ENCODE measurements at places on chromosomes 1 and 21. TPM values are rescaled to one million over a fixed set of nuclear protein-coding genes. Genes with fewer than 3 reads are reported as not detected.

Gene HMGCS2
- total RNA-seq, result 0.20 TPM

Gene PEX10
- 27.9 TPM for total RNA-seq

Gene TCP10L
- 0.07 TPM for total RNA-seq

- no peak for DNase-seq
Measured at GRCh38 chr1:66778969-66779368, 22.1 kb downstream of the INSL5 start.

DNA sequence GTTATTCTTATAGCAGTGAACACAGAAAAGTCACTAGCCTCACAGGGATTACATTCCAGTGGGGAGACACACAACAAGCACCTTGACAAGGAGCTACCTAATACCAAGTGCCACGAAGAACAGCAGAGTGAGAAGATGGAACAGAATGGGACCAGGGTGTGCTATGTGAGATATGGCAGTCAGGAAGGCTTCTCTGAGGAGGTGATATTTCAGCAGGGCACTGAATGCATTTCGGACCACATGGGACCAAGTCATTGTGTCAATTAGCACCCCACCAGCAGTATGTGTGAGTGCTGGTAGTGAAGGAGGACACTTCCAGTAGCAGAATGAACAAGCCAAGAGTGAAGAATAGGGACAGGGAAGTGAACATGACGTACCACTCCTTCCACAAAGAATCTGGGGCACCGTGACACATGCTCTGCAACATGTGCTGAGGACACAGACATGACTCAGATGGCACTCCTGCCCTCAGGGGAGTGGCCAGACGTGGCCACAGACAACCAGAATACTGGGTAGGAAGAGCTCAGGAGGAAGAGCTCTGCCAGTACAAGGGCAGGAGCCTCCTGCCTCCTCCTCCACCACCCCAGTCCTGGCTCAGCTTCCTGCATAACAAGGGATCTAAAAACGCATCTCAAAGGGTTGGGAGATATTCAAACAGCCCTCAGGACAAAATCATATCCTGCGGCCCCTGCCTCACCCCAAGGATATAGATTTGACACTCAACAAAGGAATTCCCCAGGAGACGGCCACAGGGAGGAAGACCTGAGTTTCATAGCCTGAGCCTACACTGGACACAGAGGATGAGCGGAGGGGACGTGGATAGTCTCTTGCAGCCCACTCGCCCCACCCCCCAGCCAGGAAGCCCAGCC is 102.5 kb downstream of the TRABD2B start:
- DNase-seq, result no peak

GRCh38 chr1:43067977-43068751 is 103.9 kb downstream of the EBNA1BP2 start:
- no peak for DNase-seq
